ENCODE measurements at places on chromosomes 2 and 18.

GRCh38 chr2:238259061-238260020, 19.5 kb upstream of the HES6 start:
- DNase-seq = no peak

- no peak for DNase-seq
Measured at GRCh38 chr2:48183991-48184390, 277.7 kb upstream of the FBXO11 start.

GRCh38 chr2:8442833-8443486, 238.9 kb upstream of the ID2 start:
- DNase-seq = no peak

- no peak for DNase-seq
Measured at GRCh38 chr2:238163481-238164198, 4.9 kb downstream of the ERFE start.

- DNase-seq = no peak
Measured at GRCh38 chr2:588074-588645, 89.0 kb downstream of the TMEM18 start.

DNA sequence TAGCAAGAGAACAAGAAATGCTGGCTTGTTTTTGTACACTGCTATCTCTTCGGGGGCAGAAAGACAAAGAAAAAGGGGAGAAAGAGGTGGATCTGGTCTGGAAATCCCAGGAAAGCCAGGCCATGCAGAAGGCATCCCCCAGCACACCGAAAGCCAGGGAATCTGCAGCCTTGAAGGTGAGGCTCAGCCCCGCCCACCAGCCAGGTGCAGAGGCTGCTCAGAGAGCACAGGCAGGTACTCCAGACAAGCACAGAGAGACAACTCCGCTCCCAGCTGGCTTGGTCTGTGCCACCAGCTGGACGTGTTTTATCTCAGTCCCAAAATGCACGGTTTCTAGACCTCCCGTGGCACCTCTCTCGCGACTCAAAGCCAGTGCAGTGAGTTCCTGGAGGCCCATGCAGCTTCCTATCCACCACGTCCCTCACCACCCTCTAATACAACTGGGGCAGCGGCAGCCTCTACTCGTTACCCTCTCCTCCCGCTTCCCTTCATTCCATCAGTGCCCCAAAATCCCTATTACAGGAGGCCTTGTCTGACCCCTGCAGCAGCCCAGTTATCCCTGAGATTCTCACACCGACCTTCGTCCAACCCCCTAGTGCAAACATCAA, 62.8 kb downstream of the HDAC4 start:
- DNase-seq = no peak

DNA sequence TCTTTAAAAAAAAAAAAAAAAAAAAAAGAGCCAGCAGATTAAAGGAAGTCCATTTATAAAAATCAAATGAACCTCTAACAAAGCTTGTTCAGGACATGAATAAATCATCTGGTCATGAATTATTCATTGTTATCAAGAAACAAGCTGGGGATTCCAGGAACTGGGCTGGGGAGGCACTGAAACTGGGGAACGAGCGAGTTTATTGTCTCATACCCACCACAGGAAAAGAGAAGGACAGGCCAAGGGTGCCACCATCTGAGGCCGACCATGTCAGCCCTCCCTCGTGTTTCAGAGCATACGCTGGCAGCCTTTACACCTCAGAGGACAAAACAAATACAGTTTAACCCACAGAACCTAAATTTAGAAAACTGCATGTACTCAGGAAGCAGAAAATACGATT, 164.2 kb downstream of the VWC2L start:
- DNase-seq = no peak

- peak; percentile 27 for DNase-seq
Measured at GRCh38 chr18:57134618-57135135, 12.2 kb upstream of the BOD1L2 start.

- no peak for DNase-seq
Measured at GRCh38 chr2:145813481-145813880, 1293.6 kb upstream of the ZEB2 start.

DNA sequence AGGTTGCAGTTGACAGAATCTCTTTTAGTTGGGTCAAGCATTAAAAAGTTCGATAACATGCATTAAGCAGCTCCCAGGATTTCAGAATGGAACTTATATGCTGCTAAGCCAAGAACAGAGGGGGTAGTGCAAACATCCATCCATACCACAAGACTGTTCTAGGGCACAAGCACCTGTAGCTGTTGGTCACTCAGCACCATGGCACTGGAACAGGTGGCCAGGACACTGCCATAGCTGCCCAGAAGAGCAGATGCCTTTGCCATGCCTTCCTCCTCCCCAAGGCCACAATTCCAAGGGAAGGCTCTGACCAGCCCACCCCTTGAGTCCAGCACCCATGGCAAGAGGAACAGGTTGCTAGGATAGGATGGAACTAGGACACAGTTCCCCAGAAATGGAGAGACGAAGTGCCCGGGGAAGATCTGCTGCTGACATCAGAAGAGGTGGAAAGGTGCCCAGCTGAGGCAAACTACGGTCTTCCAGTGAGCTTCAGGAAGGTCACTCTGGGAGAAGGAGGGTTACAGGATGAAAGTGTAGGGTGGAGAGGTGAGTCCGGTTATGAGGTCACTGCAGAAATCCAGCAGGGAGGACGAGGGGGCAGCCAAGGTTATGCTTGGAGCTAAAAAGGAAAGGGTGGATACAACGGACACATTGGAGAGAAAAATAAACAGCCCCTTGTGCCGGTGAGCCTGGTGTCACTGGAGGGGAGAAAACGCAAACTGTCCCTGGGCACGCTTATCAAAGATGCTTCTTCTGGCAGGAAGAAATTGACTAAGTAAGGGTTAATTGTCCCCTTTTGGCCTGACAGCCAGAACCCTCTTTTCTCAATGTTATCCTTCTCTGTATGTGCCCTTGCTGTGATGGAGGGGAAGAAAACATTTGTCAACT, 41.9 kb downstream of the C1QL2 start:
- DNase-seq = no peak

GRCh38 chr18:64692826-64693225, 543.9 kb upstream of the LINC00305 start:
- no peak for DNase-seq

DNA sequence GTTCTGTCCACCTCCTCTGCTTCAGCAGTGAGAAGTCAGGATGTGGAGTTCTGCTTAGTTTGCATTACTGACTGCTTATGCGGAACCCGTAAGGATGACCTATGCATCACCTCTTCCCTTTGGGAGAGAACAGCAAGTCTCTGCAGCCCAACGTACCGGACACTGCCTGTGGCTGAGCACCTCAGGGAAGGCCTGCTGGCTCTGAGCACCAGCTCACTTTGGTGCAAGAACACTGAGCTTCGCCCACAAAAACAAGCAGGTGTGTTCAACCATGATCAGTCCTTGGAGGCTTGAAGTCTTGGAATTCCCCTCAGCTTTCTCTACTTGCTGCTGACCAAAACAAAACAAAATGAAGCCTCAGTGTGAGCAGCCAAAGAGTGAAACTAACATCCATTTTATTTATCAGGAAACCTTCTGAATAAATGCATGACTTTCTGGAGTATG, 52.7 kb upstream of the NCK2 start:
- no peak for DNase-seq

- no peak for DNase-seq
Measured at GRCh38 chr2:20560891-20561636, 89.8 kb downstream of the HS1BP3 start.

DNA sequence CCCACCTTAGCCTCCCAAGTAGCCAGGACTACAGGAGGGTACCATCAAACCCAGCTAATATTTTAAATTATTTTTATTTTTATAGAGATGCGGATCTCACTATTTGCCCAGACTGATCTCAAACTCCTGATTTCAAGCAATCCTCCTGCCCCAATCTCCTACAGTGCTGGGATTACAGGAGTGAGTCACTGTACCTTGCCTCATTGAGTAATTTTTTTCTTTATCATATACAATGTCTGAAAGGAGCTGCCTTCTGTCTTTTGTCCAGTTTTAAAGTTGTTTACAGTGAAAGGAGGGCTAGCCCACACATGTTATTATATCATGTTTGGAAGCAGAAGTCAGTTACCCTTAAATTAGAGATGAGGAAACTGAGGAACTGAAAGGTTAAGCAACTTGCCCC, 32.5 kb downstream of the PRKRA start:
- DNase-seq = no peak

GRCh38 chr2:137838255-137839092, 125.8 kb upstream of the HNMT start:
- DNase-seq = peak; percentile 45

DNA sequence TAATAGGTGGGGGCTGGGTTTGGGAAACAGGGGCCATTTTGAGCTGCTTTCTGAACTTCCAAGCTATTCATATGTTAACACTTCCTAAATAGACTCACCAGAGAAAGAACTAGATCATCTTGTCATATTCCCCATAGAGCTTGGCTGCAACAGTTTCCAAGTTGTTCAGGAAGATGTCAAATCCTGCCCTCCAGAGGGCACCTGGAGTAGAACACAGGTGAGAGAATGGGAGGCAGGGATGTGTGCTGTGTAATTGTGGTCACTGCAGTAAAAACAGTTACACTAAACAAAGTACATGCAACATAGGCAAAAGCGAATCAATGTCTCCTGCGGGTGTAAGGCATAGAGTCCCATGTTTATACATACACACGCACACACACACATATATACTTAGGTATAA, 34.5 kb upstream of the LRRC30 start:
- DNase-seq = no peak

- no peak for DNase-seq
Measured at GRCh38 chr2:114261366-114261765, 181.1 kb upstream of the DPP10 start.

DNA sequence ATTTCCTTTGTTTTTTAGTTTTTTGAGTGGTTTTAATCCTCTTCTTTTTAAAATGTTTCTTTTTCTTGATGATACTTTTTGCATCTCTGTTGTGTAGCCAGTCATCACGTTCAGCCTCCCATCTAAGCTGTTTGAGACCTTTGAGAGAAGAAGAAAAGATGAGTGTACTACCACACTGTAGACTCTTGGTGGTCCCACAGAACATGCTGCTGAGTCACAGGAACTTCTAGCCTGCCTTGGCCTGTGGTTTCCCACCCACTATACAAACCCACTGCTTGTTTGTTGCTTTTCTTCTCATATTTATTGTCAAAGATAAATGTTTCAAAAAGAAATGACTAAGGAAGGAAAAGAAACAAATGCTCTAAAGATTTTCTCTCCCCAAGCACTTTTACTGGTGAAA, 5.5 kb downstream of the CEBPZOS start:
- no peak for DNase-seq

GRCh38 chr2:186737732-186738508, 44.1 kb downstream of the FAM171B start:
- no peak for DNase-seq

- DNase-seq = no peak
Measured at GRCh38 chr2:54052825-54053718, 62.3 kb upstream of the ACYP2 start.

DNA sequence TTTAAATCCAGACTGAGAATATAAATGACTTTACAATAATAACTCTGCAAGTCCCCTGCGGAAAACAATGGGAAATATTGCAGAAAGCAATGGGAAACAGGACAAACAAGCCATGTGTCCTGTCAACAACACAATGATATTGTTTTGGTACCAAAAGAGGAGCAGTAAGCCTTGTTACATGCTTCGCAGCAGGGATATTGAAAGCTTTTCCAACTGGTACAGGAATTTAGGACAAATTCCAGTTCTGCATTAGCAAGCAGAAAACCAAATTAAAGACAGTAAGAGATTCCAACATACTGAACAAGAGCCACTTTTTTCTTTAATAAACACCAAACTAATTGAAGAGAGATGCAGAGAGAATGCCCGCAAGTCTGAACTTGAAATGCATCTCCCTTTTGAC, 30.0 kb downstream of the FRZB start:
- DNase-seq = no peak

- no peak for DNase-seq
Measured at GRCh38 chr2:107738266-107738665, 88.4 kb upstream of the RGPD4 start.

DNA sequence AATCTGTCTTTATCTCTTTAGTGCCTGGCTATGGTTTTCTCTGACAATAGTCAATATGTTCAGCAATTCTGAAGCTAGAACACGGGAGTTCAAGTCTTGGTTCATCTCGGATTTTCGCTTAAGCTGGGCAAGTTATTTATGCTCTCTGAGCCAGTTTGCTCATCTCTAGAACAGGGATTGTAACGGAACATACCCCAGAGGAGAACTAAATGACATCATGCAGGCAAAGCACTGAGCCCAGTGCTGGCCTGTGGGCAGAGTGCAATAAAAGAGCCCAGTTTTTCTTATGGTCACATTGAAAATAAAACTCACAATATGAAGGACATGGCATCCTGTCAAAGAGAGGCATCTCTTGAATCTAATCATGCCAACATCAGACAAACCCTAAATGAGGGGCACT, 143.9 kb downstream of the ZBTB7C start:
- DNase-seq = no peak

- no peak for DNase-seq
Measured at GRCh38 chr2:239329284-239329971, 71.4 kb downstream of the HDAC4 start.

DNA sequence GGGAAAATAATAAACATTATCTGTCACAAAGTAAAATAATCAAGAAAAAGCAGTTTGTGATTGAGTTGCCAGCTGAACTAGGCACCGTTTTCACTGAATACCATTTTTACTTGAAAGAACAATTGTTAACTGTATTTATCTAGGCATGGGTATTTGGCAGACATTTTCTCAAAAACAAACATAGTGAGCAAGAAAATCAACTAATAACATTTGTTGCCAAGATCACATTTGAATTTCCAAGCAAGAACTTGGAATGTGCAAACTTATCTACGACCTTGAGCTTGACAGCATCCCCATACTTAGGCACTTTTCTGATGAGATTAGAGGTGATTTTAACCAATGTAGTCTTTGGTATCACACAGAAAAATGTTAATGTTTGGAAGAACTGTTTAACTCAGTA, 16.7 kb downstream of the SS18 start:
- no peak for DNase-seq

DNA sequence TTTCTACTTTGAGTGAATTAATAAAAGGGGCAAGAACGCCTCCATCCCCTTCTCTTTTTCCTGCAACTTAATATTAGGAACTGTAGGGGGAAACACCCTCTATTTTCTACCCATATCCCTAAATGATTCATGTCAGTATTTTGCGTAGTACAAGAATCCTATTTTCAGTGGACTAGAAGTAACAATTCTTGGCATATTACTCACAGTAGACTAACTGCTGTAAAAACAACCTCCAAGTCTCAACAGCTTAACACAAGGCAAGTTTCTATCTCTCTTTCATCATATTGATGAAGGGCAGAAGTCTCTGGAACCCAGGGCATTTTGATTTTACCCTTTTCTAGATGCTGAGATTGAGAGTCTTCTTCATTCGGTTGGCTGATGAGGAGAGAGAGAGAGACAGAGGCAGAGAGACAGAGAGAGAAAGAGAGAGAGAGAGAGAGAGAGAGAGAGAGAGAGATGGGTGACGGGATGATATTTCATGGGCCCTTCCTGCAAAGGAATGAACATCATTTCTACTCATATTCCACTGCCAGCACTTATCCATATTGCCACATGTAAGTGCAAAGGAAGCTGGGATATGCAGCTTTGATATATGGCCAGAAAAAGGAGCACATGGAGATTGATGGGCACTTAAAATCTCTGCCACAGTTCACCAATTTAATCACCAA, 481.6 kb downstream of the LPIN1 start:
- DNase-seq = no peak

GRCh38 chr2:220555961-220556630, 928.7 kb downstream of the SLC4A3 start:
- no peak for DNase-seq

- DNase-seq = no peak
Measured at GRCh38 chr18:31965316-31965970, 22.5 kb upstream of the TRAPPC8 start.
